Activated T-cell treated with anti-CD3 and anti-CD28 coated beads, Interleukin-2, amount 50 U/mL, for 72 hours (primary cell): ENCODE measurements at places on chromosomes 5 and 9. TPM values are rescaled to one million over a fixed set of nuclear protein-coding genes. Genes with fewer than 3 reads are reported as not detected.

The FRMD3 gene
- 0.38 TPM for total RNA-seq

The OCLN gene
- total RNA-seq = 0.62 TPM

The BTNL8 gene
- 1.2 TPM for total RNA-seq

The ADAMTS12 gene
- total RNA-seq = 0.05 TPM

DNA sequence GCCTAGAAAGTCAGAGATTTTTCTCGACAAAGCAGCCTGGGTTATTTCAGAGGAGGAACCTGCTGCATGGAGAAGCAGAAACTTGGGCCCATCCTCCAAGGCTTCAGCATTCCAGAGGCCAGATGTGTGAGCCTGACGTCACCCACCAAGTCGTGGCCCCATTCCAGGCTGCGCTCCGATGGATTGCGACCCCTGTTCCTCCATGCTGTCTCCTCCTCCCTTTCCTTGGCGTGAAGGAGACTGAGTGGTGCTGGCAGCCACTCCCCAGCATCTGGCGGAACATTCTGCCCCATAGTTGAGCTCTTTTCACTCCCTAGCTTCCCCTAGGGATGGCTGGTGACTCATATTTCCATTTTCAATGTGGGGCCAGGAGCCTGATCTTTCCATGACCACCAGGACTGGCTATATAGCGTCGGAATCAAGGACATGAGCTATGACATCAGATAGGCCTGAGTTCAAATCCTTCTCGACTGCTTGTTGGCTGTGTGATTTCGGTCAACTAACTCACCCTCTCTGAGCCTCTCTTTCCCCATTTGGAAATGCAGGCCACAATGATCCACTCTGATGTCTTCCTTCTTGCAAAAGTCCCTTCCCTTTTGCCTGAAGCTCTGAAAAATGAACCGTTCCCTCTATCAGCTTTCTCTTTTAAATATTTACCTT, 24.5 kb upstream of the DUSP1 start:
- DNase-seq = no peak

DNA sequence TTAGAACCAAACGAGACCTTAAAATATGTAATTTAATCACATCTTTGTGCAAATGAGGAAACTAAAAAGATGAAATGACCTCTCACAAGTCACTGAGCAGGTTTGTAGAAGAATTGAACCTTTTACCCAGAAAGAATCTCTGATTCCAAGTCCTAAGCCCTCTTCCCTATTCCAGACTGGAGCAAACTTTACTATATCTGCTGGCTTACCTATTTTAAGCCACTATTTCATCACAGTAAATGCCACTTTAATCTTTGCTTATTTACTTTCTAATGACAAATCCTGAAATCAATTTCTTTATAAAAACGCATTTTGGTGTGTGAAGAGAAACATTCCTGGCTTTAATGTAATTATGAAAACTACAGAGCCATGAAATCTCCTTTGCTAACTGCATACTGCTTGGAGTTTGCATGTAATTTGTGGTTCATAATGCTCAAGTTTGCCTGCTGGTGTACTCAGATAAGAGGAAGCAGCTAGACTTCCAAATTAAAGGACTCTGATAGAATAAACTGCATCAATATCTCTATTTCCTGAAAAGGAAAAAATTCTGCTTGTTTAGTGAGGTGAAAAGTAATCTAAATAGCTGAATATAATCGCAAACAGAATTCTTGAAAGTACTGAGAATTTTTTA, 121.2 kb downstream of the RAB3C start:
- DNase-seq = no peak

GRCh38 chr9:84169240-84169639, 171.3 kb downstream of the SLC28A3 start:
- no peak for DNase-seq

DNA sequence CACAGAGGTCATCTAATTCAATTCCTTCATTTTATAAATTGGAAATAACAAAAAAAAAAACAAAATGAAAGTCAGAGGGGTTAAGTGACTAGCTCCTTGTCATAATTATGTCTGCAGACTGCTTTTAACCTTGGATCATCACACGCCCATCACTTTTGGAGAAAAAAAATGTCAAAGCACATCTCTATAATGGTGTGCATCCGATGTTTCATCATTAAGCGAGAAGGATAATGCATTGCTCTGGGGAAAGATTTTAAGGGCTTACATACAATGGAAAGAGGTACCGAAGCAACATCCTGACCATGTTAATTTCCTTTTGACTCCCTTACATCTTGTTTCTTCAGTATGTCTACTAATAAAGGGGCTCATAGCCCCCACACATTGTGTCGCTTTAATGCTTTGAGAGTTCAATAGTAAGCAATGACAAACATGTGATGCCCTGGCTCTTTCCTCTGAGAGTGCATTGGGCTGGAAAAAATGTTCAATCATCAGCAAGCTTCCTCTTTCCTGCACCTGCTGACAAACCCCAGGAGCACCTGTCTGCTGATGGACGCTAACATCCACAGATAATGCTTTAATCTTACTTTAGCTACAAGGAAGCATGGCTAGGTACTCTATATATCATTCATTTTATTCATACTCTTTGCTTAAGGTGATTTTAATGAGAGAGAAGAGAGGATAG, 242.2 kb downstream of the SMARCA2 start:
- DNase-seq = no peak

DNA sequence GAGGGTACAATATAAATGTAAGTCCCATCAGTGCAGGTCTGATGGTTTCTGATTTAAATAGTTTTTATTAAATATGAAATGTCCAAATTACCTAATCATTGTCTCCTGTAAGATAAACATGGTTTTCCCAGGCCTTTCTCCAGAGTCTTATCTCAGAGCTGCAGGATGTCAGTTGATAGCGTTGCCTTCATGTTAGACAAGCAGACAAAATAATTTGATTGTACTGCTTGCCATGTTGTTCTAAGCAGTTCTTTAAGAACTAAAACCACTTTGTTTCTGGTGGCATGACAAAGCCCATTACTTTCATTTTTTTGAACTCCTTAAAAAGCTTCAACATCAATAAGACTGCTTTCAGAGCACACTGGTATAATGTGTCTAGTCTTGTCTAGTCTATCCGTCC, 1073.5 kb downstream of the MAT2B start:
- no peak for DNase-seq

GRCh38 chr9:20594608-20595007, 27.7 kb downstream of the MLLT3 start:
- DNase-seq = no peak

DNA sequence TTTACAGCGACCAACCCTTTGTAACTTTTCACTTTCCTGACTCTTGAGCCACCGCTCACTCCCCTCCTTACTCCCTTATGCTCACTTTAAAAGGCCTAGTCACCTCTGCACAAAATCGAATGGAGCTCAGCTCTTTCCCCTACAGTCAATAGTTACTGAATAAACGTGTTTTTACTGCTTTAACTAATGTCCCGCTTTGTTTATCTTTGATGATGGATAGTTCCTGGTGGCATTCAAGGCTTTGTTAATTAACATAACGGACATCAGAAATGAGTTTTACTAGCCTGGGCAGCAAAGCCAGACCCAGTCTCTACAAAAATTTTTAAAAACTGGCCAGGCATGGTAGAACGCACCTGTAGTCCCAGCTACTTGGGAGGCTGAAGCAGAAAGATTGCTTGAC, 5.0 kb downstream of the SERINC5 start:
- no peak for DNase-seq

- DNase-seq = no peak
Observed at GRCh38 chr5:144015961-144016360, 154.5 kb downstream of the YIPF5 start.
